ENCODE measurements at places on chromosomes 12 and 14.
A peak's percentile ranks its signal among the peaks of the same experiment; 100 is the strongest.

DNA sequence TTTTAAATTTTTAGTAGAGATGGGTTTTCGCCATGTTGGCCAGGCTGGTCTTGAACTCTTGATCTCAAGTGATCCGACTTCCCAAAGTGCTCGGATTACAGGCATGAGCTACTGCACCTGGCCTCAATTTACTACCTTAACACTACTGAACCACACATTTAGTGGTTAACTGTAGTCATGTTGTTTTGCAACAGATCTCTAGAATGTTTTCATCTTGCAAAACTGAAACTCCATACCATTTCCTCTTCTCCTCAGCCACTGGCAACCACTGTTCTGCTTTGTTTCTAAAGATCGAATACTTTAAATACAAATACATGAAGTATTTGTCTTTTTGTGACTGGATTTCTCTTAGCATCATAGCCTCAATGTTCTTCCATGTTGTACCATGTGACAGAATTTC, 15.4 kb upstream of the SMCO2 start:
- DNase-seq, result no peak

GRCh38 chr14:45051180-45051579, 32.7 kb upstream of the PRPF39 start:
- DNase-seq, result no peak

GRCh38 chr12:50287271-50287670, 4.0 kb upstream of the LIMA1 start:
- no peak for DNase-seq

DNA sequence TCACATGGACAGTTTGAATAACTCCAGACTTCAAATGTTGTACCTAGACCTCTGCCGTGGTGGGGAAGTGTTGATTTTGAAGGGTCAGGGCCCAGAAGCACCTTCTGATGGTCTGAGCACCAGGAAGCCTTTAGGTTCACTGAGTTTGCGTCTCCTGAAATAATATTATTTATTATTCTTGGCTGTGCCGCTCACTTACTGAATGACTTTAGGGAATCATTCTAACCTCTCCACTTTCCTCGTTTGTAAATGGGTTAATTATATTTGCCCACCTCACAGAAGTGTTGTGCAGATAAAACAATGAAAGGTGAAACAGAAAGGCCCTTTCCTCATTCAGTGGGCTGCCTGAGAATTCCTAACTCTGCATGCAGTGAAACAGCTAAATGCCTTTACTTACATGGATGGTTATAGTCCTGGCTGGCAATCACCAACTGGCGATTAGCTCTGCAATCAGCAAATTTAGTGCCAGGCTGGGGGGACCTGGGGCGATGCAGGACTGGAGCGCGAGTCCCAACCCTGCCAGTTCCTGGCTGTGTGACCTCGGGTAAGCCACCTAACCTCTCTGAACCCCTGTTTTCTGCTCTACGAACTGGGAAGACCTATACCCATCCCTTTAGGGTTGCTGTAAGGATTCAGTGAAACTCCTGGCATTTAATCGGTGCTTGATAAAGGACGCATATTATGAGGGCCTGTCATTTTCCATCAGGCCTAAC, 57.5 kb downstream of the MAP1LC3B2 start:
- no peak for DNase-seq

GRCh38 chr12:70842942-70843341, 77.6 kb downstream of the PTPRR start:
- no peak for DNase-seq

DNA sequence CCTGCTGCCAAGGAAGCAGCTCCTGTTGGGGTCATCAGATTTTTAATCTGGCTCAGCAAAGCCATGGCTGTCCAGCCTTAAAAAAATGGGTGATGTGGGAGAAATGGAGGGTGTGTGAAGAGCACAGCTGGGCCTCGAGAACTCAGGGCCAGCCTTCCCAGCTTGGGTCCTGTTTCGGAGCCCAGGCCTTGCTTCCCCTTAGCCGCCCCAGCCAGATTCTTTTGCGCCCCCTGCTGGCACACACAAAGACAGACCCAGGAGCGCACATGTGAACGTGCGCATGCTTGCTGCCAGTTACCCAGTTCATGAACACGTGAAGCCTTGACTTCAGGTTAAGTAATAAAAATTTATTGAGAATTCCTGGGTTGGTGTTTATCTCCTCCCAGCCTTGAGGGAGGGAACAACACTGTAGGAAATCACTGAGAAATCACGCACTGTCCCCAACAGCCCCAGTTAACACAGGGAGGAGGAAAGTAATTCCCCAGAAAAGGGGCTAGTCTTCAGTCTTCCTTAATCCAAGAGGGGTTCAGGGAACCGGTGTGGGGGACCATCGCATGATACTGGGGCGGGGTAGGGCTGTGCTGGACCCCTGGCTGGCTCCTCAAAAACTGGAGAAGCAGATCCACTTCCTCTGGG, 5.3 kb downstream of the PHB2 start:
- DNase-seq, result peak; percentile 95

GRCh38 chr14:54486685-54487084, 2.1 kb downstream of the GMFB start:
- DNase-seq, result no peak

DNA sequence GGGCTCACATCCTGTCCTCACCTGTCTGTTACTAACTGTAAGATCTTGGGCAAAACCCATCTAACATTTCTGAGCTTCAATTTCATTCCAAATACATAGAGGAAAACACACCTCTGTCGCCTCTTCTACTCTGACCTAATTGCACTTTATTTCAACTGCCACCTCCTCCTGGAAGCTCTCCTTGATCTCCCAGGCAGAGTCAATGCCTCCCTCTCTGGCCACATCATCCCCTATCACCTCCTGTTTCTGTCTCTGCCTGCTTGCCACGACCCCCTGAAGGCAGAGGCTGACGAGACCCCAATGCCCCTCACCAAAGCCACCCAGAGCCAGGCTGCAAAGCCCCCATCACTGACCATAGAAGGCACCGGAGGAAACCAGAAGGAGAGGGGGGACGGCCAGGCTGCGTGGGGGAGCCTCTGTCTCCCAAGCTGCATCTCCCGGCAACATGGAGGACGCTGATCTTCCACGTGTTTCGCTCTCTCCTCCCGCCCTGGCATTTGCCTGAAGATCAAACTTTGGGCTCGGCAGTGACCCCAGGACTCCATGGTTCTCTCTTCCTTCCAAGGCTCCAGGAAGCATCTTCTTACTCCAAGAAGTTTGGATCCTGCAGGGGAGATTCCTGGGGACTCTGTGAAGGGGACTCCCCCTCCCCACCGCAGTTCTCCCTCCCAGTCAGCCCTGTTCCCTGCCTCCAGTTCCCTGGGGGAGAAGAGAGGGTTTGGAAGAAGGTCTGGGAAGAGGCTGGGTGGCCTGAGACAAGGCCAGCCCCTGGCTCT, 50.1 kb upstream of the BCL11B start:
- no peak for DNase-seq

DNA sequence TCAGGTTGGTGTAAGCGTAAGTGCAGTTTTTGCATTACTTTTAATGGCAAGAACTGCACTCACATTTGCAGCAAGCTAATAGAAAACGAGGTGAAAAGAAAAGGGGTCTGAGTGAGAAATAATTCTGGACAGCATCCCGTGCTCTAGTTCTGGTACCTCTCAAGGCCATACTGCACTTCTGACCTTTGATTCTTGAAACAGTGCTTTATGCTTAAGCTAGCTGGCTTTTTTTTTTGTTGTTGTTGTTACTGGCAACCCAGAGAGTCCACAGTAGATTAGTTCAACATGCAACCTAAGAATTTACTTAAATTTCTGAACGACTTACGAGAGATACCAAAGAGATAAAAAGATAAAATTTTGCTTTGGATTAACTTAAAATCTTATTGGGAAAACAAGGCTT, 75.2 kb upstream of the PRKD1 start:
- DNase-seq, result no peak

GRCh38 chr14:104350463-104351185, 212.2 kb downstream of the KIF26A start:
- no peak for DNase-seq

DNA sequence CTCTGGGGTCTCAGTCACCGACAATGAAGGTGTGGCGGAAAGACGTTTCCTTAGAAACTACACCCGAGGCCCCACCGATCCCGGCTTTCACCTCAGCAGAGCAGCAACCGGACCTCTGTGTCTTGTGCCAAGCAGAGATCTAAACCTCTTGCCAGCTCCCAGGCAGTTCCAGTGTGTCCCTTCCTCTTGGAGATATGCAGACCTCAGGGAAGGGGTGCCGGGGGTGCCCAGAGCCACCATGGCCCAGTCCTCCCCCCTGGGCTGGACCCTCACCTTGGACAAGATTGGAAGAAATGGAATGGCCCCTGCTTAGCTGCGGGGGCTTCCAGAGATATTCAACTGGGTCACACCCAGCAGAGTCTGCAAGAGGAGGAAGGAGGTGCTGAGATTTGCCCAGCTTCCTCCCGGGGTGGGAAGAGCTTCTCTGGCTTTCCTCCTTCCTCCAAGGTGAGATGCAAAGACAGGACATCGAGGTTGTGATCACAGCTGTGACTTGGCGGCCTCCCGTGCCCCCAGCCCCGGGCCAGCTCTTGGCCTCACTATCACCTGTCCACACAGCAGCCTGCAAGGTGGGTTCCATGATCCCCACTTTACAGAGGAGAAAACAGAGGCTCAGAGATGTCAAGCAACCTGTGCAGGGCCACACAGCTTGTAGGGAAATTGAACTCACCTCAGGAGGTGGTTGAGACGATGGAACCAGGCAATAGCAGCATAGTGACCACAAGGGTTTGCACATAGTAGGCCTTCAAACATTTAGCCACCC, 281.7 kb upstream of the RTL1 start:
- DNase-seq, result no peak

- DNase-seq, result no peak
Observed at GRCh38 chr12:99619389-99620158, 28.0 kb upstream of the GARIN6 start.

- no peak for DNase-seq
Observed at GRCh38 chr12:5969156-5969973, 24.3 kb upstream of the ANO2 start.

DNA sequence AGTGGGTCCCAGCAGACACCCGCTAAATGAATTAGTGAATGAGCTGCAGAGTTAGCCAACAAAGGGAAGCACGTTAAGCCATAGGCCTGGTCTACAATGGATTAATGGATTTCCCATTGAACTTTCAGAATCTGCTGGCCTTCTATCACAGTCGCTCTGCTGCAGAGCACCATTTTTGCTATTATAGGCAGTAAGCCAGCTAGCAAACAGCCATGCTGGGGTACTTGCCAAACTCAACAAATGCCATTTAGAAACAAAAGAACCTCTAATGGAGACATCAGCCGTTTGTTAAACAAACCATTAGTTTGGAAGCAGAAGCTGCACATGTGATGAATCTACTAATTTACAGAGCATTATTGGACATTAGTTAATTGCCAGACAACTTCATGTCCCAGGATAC, 181.1 kb upstream of the STXBP6 start:
- no peak for DNase-seq

DNA sequence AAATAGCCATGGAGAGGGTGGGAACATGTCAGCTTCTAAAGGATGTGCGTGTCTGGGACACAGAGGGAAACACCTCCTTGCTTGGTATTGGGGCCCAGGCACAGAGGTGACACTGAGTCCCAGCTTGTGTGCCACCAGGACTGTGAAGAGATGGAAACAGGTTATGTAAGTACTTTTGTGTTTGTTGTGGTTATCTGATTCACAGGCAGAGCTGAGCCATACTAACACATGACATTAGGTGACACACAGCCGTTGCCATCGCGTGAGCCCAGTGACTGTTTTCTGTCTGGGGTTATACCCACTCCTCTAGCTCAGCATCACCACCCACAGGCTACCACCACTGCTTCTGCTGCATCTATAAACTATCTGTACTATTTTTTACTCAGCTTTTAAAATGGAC, 12.1 kb upstream of the FLVCR2 start:
- DNase-seq, result peak; percentile 96

DNA sequence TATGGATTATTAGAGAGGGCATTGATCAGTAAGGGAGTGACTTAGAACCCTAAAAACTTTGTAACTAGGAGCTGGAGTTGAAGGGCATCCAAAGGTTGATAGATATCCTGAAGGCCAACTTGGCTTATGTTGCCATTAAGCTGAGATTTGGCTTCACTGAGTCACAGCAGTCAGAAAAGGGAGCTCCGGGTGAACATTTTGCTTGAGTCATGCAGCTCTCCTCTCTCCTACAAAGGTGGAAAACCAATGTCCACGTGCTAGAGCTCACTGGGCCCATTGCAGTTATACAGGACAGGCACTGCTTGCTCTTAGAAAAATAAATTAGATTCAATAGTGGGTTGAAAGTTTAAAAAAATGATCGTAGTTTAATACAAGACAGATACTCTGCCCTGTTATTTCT, 87.3 kb upstream of the LRIG3 start:
- no peak for DNase-seq

DNA sequence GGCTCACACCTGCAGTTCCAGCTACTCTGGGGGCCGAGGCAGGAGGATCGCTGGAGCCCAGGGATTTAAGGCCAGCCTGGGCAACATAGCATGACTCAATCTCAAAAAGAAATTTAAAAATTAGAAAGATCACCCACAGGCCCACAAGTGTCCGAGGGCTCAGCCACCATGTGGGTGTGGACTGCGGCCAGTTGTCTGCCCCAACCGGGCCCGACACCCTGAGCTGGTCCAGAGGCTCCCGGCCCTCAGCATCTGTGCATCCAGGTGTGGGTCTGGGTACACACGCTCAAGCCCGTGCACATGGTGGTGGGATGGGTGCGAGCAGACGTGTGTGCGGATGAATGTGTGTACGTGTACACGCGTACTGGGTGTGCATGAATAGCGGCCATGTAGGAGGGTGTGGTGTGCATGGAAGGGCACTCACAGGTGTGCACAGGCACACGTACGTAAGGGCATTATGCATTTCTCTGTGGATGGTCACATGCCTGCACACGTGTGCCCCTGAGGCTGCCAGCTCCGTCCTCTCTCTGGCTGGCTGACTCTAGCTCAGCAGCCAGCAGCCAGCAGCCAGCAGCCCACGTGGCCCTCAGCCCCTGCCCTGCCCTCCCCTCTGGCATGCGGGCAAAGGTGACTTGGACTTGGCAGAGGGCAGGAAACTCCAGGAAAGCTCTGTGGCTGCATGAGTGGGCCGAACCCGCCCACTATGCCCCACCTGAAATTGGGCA, 23.3 kb upstream of the NUDT14 start:
- DNase-seq, result no peak

DNA sequence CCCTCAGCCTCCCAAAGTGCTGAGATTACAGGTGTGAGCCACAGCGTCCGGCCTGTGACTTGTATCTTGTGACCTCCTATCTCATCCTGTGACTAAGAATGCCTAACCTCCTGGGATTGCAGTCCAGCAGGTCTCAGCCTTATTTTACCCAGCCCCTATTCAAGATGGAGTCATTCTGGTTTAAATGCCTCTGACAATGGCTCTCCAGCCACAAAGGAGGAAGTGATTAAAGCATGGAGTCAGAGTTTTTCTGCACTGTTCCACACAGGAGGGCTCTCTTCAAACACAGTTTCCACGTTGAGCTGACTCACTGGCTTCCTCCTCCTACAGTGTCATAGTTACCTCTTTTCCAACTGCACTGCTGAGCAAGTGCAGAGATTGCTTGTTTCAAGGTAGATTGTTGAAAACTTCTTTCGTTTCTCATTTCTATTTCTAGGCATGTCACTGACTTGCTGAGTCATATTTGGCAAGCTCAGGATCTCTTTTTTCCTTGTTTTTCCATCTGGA, 383.8 kb downstream of the PCNX1 start:
- DNase-seq, result peak; percentile 67

GRCh38 chr12:79895071-79895470, 39.8 kb downstream of the PPP1R12A start:
- DNase-seq, result no peak

All from activated naive CD4-positive, alpha-beta T cell treated with anti-CD3 and anti-CD28 coated beads for 36 hours (primary cell).